CD4-positive, alpha-beta T cell treated with Interleukin-2 at 100 ng/mL for 4 hours (primary cell): ENCODE measurements at places on chromosomes 1 and 21.

GRCh38 chr1:172870901-172871606 lies 179.7 kb downstream of the TNFSF18 start:
- DNase-seq: peak; percentile 12

GRCh38 chr1:152623203-152623844 lies 421 bp upstream of the LCE3A start:
- DNase-seq: no peak

- no peak for DNase-seq
Observed at GRCh38 chr1:236501093-236501492, 22.7 kb upstream of the LGALS8 start.

- no peak for DNase-seq
Observed at GRCh38 chr1:38730511-38731397, 128.8 kb downstream of the RRAGC start.

GRCh38 chr1:8022395-8023286 lies 3.5 kb downstream of the ERRFI1 start:
- no peak for DNase-seq

- DNase-seq: no peak
Observed at GRCh38 chr1:187306710-187307415, 478.1 kb downstream of the PLA2G4A start.

DNA sequence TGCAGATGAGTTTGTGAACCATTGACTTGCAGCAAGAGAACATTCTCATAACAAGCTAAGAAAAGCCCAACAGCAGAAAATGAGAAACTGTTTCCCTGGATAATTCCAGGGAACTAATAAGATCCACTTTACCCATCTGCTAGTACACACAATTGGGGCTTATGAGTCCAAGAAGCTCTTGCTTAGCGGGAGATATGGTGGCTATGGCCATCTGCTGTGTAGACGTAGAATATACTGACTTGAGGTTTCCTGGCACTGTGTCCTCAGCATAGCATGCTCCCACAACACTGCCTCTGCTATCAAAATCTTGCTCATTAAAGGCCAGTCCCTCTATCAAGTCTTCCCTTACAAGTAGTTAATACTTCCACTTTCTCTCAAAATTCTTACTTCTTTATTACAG lies 6.8 kb upstream of the RXRG start:
- DNase-seq: no peak

DNA sequence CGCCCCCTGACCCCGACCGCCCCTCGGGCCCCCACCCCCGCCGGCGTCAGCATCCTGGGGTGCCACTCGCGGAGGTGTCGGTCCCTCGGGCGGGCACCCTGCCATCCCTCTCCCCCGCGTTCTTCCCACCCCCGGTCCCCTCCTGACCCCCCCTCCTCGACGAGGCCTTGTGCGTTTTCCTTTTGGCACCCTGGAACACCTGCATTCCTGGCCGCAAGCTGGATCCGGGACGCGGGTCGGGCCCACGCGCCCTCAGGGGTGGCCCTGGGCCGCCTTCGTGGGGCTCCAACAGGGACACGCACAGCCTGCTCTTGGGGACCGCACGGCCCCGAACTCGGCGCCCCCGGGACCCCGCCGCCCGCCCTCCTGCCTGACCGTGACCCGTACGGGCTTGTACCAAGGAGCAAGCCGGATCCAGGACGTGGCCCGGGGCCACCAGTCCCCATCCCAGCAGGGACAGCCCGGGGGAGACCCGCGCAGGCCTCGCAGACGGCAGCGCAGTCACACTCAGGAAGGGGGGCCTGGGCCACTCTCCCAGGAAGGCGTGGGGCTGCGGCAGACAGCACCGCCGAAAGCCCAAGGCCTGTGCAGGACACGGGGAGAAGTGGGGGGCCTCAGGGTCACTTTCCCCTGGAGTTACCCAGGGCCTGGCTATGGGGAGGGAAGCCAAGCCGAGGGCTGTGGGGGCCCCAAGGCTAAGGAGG lies 579 bp upstream of the SLC19A1 start:
- DNase-seq: no peak

- DNase-seq: no peak
Observed at GRCh38 chr1:50074931-50075330, 33.8 kb upstream of the ELAVL4 start.

DNA sequence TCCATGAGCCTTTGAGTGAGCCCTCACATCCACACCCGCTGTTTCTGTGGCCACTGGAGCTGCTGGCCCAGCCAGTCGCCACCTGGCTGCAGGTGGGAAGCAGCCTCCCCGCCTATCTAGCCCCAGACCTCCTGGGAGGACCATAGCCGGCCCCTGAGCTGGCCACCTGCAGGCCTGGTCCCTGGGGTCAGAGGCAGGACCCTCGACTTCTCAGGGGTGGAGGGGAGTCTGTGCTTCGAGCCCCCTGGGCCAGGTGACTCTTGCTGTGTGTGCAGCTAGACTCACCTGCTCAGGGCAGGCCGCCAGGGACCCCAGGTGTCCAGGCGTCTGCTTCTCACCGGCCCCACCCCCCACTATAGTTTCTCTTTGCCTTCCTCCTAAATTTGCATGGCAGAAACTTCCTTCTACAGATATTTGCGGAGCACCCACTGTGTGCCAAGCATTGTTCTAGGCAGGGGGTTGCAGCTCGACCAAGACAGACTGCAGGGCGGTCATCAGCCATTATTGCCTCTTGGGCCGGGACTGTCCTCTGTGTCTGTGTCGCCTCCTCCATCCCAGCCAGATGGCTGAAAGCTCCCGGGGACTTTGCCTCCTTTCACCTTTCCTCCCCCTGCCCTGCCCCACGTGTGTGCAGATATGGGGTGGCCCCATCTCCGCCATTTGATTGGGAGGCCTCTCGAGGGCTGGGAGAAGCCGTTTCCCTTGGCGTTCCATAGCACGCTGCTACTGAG lies 27.3 kb downstream of the SPSB1 start:
- no peak for DNase-seq

DNA sequence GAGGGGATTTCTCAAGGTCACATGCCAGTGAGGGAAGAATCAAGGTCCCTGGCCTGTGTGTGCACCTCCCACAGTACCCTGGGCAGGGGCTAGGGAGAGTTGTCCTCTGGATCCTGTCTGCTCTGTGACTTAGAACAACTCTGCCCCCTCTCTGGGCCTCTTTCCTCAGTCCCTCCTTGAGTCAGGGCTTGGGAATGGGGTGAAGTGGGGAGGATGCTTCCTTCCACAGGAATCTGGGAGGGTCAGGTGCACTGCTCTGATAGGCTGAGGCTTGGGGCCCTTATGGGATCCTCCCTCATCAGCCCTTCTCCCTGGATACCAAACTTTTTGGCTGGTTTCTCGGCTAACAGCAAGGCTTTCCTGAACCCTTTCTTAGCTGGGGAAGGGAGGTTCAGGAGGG lies 2.5 kb downstream of the TRNP1 start:
- DNase-seq: no peak

GRCh38 chr1:92365378-92366039 lies 66.7 kb downstream of the RPAP2 start:
- peak; percentile 42 for DNase-seq

- DNase-seq: no peak
Observed at GRCh38 chr1:53145942-53146708, 3.7 kb upstream of the SLC1A7 start.

DNA sequence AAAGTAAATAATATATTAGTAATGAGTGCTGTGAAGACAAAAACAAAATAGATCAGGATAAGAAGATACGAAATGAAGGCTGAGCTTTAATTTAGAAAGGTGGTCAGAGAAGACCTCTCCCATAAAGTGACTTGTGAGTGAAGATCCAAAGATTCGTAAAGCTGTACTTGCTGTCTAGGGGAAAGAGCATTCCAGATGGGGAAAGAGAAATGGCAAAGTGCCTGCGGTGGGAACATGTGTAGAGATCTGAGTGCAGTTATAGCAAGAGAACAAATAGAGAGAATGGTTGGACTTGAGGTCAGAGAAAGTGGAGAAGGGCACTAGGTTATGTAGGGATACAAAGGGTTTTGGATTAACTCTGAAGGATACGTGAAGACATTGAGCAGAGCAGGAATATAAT lies 60.6 kb downstream of the NUF2 start:
- DNase-seq: no peak

GRCh38 chr1:63955370-63956145 lies 181.7 kb downstream of the ROR1 start:
- no peak for DNase-seq

DNA sequence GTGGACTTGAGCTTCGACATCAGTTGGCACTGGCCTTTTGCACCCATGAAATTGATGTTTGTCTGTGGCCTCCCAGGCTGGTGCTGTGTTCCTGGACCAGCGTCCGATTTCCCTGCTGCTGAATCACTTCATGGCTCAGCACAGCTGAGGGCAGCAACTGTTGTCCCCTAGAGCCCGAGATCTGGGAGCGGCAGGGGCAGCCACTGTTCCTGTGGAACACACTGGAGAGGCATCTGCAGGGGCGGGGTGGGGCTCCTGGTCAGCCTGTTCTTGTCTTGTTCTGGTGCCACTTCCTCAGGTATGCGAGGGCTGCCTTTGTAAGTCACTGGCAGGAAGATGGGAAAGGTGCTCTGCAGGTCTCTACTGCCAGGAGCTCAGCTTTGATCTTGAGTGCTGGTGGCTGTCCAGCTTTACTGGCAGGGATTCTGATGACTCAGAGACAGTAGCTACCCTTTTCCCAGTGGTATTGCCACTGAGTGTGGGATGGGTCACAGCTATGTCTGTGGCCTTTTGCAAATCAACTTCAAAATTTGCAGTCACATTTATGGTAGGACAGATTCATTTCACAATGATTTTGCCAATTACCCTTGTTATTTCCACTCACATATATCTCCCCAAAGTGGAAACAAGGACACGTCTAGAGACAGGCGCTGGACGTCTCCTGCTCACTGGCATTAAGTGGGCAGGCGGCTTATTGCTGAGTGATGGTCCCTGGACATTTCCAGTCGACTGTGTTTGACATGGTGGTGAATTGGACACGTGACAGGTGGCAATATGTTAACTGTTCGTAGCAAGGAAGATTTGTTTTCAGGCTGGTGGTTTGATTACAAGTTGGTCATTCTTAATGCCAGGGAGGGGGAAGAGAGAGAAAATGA lies 15.3 kb downstream of the AGPAT3 start:
- DNase-seq: no peak

- no peak for DNase-seq
Observed at GRCh38 chr1:29842130-29842529, 605.8 kb downstream of the PTPRU start.

DNA sequence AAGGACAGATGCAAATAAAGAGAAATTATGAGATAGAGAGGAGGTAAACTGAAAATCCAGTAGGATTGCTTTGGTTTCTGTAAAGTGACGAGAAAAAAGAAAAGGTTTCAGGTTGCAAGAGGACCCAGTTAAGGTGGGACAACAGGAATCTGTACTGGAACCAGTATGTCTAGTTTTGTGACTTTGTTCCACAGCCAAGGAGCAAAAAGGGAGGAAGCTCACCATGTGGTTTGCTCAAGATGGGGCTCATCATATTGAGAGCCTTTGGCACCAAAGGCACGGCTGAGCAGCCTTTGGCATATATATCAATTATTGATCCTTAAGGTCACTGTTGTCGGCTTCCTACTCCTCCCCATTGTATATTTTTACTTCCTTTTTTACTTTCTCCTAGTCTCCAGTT lies 1.8 kb upstream of the ZDHHC18 start:
- no peak for DNase-seq

DNA sequence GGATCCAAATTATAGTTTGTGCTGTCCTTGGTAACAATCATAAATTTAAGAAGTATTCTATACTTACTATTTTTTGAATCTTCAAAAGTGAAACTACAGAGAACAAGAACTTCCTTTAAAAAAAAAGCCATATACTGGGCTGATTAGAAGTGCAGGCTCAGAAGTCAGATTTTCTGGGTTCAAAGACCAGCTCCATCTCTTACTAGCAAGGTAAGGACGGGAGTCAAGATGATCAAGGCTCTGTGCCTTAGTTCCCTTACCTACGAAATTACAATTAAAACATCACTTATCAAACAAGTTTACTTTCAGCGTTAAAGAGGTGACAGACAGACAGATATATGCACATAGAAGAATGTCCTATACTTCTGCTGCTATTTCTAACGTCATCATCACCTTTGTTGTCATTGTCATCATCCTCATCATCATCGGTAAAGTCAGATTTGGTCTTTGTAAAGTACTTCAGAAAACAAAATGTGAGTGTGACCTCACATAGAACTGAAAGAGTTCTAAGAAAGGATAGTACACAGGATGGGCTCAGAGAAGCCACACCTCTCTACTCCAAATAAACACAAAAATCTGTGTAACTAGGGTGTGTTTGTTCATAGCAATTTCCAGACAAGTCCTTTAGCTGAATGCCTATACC lies 178.7 kb downstream of the VAV3 start:
- DNase-seq: peak; percentile 78

DNA sequence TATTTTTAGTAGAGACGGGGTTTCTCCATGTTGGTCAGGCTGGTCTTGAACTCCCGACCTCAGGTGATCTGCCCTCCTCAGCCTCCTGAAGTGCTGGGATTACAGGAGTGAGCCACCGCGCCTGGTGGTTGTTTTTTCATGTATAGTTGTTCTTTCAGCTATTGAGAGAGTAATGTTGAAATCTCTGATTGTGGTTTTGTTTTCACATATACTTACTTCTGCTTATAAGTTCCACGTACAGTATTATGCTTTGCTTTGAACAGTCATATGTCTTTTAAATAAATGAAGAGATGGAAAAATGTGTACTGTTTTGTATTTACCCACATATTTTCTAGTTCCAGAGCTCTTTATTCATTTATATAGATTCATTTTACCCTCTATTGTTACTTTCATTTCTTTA lies 44.5 kb downstream of the MARK1 start:
- DNase-seq: no peak

GRCh38 chr1:7425229-7425628 lies 345.9 kb upstream of the VAMP3 start:
- DNase-seq: no peak

- no peak for DNase-seq
Observed at GRCh38 chr1:200237066-200237465, 172.8 kb downstream of the ZNF281 start.

- DNase-seq: no peak
Observed at GRCh38 chr21:46023555-46023954, 42.0 kb downstream of the COL6A1 start.

DNA sequence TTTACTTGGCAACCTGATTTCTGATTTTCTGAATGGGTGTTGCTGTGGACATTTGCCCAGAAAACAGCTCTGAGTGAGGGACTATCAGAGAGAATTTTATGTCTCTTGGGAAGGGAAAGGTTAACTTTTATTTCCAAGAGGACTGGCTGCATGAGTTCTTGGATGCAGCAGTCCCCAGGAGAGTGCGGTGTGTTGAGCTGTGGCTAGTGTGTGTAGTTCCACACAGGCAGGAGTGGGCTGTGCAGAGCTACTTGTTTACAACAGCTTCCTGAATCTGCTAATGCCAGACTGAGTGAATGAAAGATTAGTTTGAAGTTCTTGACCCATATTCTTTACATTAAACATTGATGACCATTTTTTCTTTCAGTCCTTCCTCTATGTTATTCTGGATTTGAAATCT lies 41.0 kb upstream of the APOBEC4 start:
- DNase-seq: no peak

DNA sequence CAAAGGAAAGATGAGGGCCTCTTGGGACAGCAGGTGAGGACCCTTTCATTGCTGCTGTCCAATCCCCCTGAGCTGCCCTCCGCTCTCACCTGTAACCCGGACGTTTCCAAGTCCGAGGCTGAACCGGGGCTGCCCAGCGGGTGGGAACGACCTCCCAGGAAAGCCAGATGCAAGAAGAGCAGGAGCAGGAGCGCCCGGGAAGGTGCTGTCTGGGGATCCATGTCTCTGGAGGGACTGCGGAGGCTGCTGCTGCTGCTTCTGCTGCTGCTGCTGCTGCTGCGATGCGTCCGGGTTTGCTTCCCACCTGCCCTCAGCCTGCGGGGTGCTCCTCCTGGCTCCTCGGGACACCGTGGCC lies at the start of gene NPPB:
Gene NPPB, minus strand, starts transcription at position 333 of the 355 bp plus-strand sequence. Its CDS starts 112 bp downstream, at position 221.
- no peak for DNase-seq

- no peak for DNase-seq
Observed at GRCh38 chr1:154443274-154444013, 38.3 kb downstream of the IL6R start.

GRCh38 chr1:147451628-147452027 lies 89.7 kb upstream of the BCL9 start:
- no peak for DNase-seq
